ENCODE measurements at places on chromosomes 6 and 20.
A peak's percentile ranks its signal among the peaks of the same experiment; 100 is the strongest.

DNA sequence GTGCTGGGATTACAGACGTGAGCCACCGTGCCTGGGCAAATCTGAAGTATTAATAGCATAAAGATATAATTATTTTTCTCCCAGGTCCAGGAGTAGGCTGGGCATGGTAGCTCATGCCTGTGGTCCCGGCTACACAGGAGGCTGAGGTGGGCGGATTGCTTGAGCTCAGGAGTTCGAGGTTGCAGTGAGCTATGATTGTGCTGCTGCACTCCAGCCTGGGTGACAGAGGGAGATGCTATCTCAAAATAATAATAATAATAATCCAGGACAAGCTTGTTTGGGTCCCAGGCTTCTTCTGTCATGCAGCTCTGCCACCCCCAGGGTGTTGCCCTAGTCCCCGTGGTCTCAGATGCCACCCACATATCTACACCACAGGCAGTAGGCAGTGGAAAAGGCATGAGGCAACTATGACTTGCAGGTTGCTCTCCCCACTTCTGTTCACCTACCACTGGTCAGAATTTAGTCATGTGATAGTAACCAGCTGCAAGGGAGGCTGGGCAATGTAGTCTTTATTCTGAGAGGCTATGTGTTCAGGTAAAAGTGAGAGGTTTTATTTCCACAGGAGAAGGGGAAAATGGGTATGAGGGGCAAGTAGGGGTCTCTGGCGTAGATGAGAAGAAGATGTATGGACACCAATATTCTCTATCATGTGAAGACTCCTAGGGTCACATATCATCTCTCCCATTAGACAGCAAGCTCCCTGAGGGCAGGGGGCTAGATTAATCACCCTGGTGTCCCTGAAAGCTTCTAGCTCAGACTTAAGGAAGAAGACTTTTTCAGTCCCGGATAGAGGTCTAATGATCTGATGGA, 25.7 kb downstream of the TCF15 start:
- no peak for DNase-seq

- DNase-seq, result no peak
Measured at GRCh38 chr6:43310134-43310533, 1.5 kb upstream of the CRIP3 start.

DNA sequence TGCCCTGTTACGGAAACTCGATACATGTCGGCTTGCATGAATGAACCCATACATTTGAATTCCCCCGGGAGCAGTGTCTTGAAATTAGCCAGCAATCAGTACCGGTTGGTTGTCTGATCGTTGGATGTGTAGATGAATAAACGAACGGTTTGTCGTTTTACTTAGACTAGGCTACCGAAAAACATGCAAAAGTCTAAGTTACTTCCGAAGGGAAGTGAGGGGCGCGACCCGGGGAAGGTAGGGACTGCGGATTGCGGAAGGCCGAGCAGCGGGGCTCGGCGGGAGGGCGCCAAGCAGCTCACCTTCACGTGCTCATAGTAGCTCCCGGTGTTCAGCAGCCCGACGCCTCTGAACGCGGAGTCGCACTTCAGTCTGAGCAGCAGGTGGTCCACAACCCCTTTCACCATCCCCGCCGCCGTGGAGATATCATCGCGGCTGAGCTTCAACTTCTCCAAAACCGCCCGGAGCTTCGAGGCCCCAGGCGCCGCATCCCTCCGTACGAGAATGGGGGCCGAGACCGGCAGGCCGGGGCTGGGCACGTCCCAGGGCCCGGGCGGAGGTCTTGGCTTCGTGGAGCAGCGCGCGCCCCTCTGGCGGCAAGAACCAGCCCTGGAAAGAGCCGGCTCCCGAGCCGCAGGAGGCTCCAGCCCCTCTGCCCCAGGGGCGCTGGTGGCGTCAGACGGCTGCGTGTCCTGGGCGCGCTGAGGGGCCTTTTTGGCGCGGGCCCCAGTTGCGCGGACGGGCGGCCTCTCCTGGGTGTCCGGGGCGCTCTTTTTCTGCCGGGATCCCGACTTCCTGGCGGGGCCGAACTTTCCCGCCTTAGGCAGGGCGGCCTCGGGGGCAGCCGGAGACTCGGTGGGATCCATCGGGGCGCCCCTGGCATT, 632 bp downstream of the CGAS start:
- DNase-seq, result peak; percentile 19

DNA sequence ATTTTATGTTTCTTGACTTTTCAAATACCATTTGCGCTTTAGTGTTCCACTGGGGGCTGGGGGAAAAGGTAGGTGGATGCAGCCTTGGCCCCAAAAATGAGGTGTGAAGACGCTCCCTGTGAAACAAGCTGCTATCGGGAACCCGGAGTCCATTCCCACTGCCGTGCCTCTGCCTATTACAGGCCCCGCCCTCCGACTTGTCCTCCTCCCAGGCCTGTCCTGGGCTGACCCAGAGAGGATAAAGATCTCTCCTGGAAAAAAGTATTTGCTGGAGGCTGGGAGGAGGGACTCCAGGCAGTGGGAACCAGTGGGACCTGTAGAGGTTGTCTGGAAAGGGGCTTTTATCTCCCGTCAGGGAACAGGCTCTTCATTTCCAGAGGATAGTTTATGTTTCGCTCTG, 215.0 kb downstream of the SLC24A3 start:
- DNase-seq, result no peak

- DNase-seq, result no peak
Measured at GRCh38 chr6:48176645-48177308, 65.8 kb upstream of the PTCHD4 start.

GRCh38 chr20:45993197-45993951, 15.3 kb upstream of the MMP9 start:
- DNase-seq, result no peak

- DNase-seq, result no peak
Measured at GRCh38 chr6:38233161-38233791, 406.5 kb downstream of the BTBD9 start.

DNA sequence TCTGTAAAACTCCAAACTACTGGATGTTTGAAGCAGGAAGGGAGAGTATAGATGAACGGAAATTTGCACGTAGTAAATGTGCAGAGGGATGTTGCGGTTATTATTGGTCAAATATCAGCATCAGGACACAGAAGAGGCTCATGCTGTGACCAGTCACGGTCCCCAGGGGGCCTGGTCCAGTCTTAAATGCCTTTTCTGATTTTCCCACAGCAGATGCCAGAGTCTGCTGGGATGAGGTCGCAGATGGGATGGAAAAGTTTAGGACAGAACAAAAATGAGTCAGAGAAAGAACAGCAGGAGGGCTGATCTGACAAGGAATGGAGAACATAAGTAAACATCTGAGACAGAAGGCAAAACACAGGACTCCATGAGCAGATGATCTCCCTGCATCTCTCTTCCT, 11.7 kb upstream of the SIRPG start:
- DNase-seq, result no peak

Measured in effector CD8-positive, alpha-beta T cell (primary cell).